ENCODE measurements at places on chromosomes 13 and 19. TPM values are rescaled to one million over a fixed set of nuclear protein-coding genes. Genes with fewer than 3 reads are reported as not detected.

DNA sequence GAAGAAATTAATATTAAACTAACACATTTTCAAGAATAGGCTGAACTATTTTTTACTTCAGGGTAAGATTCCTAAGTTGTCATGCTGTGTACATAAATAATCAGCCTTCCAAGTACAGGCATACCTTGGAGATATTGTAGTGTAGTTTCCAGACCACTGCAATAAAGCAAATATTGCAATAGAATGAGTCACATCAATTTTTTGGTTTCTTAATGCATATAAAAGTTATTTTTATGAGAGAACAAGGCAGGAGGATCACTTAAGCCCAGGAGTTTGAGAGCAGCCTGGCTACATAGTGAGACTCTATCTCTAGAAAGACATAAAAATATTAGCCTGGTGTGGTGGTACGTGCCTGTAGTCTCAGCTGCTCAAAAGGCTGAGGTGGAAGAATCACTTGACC lies 511.5 kb downstream of the UQCRFS1 start:
- H3K36me3 ChIP-seq = peaks cover 7% of the 10 kb centered on the region
- no peak overlapping the region for H3K4me3 ChIP-seq
- no peaks in the 10 kb centered on the region for H3K4me1 ChIP-seq
- H3K27me3 ChIP-seq = no peaks in the 10 kb centered on the region
- DNase-seq = no peak

DNA sequence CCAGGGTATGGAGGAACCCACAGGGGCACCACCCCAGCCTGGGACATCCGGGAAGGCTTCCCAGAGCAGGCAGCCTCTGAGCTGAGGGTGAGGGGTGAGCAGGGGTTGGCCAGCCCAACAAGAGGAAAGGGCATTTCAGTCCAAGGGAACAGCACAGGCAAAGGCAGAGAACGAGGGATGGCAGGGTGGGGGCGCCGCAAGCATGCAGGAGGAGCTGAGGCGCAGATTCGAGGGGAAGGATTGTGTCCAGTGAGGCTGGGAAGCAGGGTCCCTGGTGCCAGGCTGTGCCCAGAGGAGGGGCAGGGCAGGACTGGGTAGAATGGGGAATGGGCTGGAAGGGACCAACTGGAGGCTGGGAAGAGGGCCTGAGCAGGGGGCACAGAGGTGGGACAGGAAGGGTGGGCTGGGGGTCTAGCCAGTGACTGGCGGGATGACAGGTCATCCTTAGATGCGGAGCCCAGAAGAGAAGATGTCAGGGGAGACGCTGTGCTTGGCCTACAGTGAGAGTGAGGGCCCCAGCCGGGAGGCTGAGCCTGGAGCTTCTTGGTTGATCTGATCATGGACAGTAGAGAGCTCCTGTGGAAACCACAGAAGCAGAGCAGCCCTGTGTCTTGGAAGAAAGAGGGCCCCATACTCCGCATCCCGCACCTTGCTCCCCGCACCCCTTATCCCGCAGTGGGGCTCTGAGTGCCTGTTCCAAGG lies 13.6 kb downstream of the EMP3 start:
- H3K36me3 ChIP-seq = no peaks in the 10 kb centered on the region
- H3K27me3 ChIP-seq = peaks cover 5% of the 10 kb centered on the region
- H3K27ac ChIP-seq = no peak overlapping the region
- no peaks in the 10 kb centered on the region for H3K4me1 ChIP-seq
- no peak for DNase-seq

GRCh38 chr13:59461411-59461810 lies 702.3 kb downstream of the DIAPH3 start:
- no peaks in the 10 kb centered on the region for H3K36me3 ChIP-seq
- peaks cover under 1% of the 10 kb centered on the region for H3K27me3 ChIP-seq
- H3K4me1 ChIP-seq = peaks cover 63% of the 10 kb centered on the region
- no peak overlapping the region for H3K4me3 ChIP-seq
- H3K27ac ChIP-seq = no peak overlapping the region
- DNase-seq = no peak

DNA sequence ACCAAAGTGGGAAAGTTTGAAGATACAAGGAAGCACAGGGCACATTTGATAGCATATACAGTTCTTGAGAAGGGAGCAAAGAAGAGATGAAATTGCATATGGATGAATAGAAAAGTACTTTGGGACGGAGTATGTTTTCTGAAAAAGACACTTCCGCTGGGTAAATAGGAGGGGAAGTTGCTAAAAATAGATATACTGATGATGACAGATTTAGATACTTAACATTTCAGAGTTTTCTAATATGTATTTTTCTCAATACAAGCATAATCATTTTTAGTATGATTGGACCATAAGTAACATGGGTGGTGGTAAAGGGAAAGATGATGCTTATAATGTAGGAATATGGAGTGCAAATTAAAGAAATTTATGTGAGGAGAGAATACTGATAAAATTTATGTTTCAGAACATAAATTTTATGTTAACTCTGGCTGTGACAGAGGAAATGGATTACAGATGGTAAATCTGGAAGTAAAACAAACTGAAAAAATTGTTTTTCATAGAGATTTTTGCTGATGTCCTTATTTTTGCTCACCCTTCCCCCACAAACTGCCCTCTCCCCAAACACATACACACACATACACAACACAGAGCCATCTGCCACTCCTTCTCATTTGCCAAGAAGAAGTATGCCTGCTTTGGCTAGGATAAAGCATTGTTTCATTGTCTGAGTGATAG lies 583.9 kb upstream of the MIR17HG start:
- H3K27ac ChIP-seq = no peak overlapping the region
- peaks cover 23% of the 10 kb centered on the region for H3K4me1 ChIP-seq
- no peaks in the 10 kb centered on the region for H3K36me3 ChIP-seq

PGPEP1 gene
- total RNA-seq = 40.8 TPM

GRCh38 chr19:54432144-54432738 lies 16.8 kb upstream of the LENG8 start:
- H3K27ac ChIP-seq = no peak overlapping the region
- peaks cover 39% of the 10 kb centered on the region for H3K4me1 ChIP-seq
- H3K4me3 ChIP-seq = no peak overlapping the region
- DNase-seq = no peak
- no peaks in the 10 kb centered on the region for H3K36me3 ChIP-seq
- H3K27me3 ChIP-seq = peaks cover 45% of the 10 kb centered on the region

- no peak overlapping the region for H3K4me3 ChIP-seq
- H3K27me3 ChIP-seq = peaks cover 12% of the 10 kb centered on the region
- no peaks in the 10 kb centered on the region for H3K4me1 ChIP-seq
Measured at GRCh38 chr19:15986701-15987100, 37.9 kb downstream of the OR10H4 start.

DNA sequence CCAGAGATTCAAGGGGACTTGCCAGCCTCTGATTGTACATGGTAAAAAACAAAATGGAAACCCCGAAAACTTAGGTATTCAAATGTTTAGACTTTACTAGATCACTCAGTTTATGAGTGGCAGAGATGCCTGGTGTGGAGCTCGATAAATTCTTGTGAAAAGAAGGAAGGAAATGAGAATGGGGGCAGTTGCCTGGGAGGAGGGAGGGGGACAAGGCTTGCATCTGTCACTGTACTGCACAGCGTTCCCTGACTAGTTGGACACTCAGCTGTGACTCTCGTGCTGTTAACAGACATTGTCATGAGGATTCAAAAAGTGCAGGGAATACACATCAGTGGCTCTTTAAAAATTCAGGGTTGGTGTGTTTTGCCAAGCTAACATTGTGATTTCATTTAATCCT lies 232.9 kb downstream of the ZIC5 start:
- DNase-seq = no peak
- no peak overlapping the region for H3K4me3 ChIP-seq
- no peaks in the 10 kb centered on the region for H3K36me3 ChIP-seq
- H3K27ac ChIP-seq = no peak overlapping the region
- H3K4me1 ChIP-seq = peaks cover 85% of the 10 kb centered on the region

- H3K27me3 ChIP-seq = no peaks in the 10 kb centered on the region
- peaks cover 14% of the 10 kb centered on the region for H3K4me1 ChIP-seq
- H3K27ac ChIP-seq = 0 out of 2 replicates have a peak overlapping the region, but pooled peaks have one; percentile 14
- H3K36me3 ChIP-seq = 0 out of 2 replicates have a peak, but pooled peaks cover 5% of the 10 kb centered on the region
- no peak for DNase-seq
- no peak overlapping the region for H3K4me3 ChIP-seq
Measured at GRCh38 chr13:24274452-24275021, 34.8 kb upstream of the C1QTNF9 start.

DNA sequence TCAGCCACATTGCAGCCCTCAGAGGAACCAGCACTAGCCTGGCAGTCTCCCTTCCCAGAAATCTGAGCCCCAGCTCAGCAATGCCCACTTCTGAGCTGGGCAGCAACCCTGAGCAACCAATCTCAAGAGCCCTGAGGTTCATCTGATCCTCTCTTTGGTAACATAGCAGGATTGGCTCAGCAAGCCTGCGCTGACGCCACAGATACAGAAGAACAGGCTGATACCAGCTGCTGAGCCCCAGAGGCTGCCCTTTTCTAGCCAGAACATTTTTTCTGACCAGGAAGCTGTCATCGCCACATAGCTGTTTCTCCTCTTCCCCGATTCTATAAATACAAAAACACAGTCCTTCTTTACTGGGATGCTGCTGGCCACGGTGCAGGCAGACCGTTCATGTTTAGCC lies 59.8 kb downstream of the TRPM4 start:
- H3K36me3 ChIP-seq = 0 out of 2 replicates have a peak, but pooled peaks cover 5% of the 10 kb centered on the region
- no peak overlapping the region for H3K4me3 ChIP-seq
- DNase-seq = no peak
